H9 (cell line): ENCODE measurements at places on chromosomes 4 and X. TPM values are rescaled to one million over a fixed set of nuclear protein-coding genes. Genes with fewer than 3 reads are reported as not detected.

DNA sequence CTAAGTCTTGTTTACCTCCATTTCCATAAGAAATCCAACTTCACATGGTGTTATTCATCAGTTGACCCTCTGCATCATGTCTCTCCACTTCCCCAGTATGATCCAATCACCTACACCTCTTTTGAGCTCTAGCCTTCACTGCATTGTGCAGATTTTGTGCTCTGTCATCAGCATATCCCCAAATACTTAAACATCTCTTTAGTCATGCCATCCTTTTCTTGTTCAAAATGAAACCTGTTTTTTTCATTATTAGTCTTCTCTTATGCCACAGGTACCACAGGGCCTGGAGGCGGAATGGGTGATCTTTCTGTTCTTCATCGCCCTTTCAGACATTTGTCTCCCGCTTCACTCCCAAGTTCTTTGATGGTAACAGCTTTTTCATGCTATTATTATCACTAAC is 382.7 kb upstream of the GALNTL6 start:
- no peak overlapping the region for H3K4me3 ChIP-seq
- no peak overlapping the region for H3K27ac ChIP-seq
- no peaks in the 10 kb centered on the region for H3K4me1 ChIP-seq
- no peaks in the 10 kb centered on the region for H3K27me3 ChIP-seq
- H3K36me3 ChIP-seq: no peaks in the 10 kb centered on the region

DNA sequence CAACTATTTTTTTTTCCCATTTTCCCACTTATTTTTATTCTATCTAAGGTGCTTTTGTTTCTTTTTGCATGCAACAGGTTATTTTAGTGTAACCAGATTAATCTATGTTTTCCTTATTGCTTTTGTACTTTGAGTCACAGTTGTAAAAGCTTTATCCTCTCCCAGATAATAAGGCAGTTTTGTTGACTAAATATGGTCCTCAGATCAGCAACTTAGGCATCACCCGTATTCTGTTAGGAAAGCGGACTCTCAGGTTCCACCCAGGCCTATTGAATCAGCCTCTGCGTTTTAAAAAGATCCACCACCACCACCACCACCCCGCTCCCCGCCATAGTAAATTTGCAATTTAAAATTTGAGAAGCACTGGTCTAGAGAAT is 58.6 kb upstream of the USP9X start:
- 0 out of 2 replicates have a peak overlapping the region, but pooled peaks have one; percentile 3 for H3K4me3 ChIP-seq
- peaks cover 11% of the 10 kb centered on the region; the same call in 1 of the 2 replicates for H3K4me1 ChIP-seq
- H3K27ac ChIP-seq: peak overlapping the region; percentile 94
- H3K36me3 ChIP-seq: peaks cover 7% of the 10 kb centered on the region; the same call in 2 of the 3 replicates
- H3K27me3 ChIP-seq: no peaks in the 10 kb centered on the region

CXCL6 gene
- 0.85 and 1.3 TPM in 2 replicates for total RNA-seq

CT47B1 gene
- not detected in 2 replicates for total RNA-seq

DNA sequence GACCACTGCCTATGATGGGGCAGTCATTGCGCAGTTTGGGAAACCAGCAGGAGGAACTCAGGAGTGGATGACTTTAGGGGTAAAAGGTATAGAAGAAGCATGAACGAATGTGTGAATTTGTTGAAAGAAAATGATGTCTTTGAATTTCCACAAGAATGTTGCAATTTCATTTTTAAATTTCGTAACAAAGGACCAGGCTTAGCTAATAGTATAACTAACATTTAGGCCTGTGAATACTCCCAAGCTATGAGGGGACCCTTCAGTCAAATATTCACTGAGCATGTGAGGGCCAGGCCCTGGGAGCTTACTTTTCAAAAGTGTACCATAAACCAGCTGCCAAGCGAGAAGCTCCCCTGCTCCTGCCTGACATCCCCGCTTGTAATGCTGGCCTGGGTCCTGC is 5.3 kb downstream of the MPC1L start:
- H3K4me3 ChIP-seq: no peak overlapping the region
- H3K27ac ChIP-seq: no peak overlapping the region
- no peaks in the 10 kb centered on the region for H3K27me3 ChIP-seq
- peaks cover 38% of the 10 kb centered on the region for H3K36me3 ChIP-seq

DNA sequence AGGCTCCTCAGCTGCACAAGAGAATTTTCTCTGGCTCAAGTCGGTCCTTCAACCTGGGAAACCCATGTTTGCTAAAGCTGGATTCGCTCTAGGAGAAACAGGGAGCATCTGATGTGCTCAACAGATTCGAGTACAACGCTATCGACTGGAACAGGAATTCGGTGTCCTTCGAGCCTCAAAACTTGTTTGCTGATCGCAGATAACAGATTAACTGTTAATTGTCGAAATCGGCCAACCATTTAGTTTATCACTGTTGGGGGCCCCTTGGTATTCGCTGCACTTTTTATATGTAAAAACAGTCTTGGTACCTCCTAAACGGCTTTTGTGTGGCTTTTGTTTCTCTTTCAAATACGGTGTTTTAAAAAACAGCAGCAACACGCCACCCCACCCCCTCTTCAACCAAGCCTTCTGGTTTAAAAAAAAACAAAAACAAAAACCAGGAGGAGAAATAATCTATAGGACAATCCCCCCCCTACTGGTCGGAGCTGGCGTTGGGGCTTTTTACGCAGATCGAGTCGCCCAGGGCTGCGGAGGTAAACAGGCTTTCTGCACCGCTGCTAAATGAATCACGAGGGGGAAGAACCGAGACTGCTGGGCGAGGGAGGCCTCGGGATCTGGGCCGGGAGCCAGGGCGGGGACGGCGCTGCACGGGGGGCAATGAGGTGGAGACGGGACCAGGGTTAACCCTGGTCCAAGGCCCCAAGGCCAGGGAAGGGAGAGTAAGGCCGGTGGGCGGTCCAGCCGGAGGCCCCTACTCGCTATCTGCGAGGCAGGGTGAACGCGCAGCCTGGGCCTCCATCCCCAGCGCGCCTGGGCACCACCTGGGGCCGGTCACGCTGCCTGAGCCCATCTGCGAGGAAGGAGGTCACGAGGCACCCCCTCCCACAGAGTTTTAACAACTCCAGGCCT is 71.7 kb upstream of the BCOR start:
- H3K36me3 ChIP-seq: peaks cover 13% of the 10 kb centered on the region
- H3K27me3 ChIP-seq: peaks cover 28% of the 10 kb centered on the region; the same call in 1 of the 2 replicates
- H3K27ac ChIP-seq: peak overlapping the region; percentile 98
- peaks cover 19% of the 10 kb centered on the region; the same call in 1 of the 2 replicates for H3K4me1 ChIP-seq

DNA sequence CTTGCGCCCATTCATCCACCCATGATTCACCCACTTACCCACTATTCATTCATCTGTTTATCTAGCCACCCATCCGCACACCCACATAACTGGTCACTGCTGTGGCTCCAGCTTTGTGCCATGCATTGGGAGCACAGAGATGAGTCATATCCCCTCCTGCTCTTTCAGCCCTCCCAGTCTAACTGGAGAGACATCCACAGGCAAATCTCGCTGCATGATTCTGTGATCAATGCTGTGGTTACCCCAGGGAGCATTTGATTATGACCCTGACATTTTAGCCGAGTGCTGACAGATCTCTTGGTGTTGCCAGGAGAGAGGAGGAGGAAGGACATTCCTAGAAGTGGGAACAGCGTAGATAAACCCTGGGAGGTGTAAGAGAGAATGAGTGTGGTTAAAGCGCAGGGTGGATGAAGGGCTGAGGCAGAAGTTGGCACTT is 10.4 kb upstream of the PORCN start:
- no peak overlapping the region for H3K27ac ChIP-seq
- H3K4me3 ChIP-seq: no peak overlapping the region
- H3K27me3 ChIP-seq: no peaks in the 10 kb centered on the region
- H3K4me1 ChIP-seq: no peaks in the 10 kb centered on the region
- H3K36me3 ChIP-seq: no peaks in the 10 kb centered on the region; the same call in 1 of the 3 replicates

FAM90A26 gene
- not detected in 2 replicates for total RNA-seq

- H3K4me1 ChIP-seq: no peaks in the 10 kb centered on the region
- H3K4me3 ChIP-seq: no peak overlapping the region
- no peaks in the 10 kb centered on the region; the same call in 1 of the 2 replicates for H3K36me3 ChIP-seq
Measured at GRCh38 chr4:79598801-79599200, 190.8 kb upstream of the GK2 start.

ATP6AP1 gene
- 45.6 and 49.2 TPM in 2 replicates for total RNA-seq

- no peaks in the 10 kb centered on the region for H3K4me1 ChIP-seq
- H3K4me3 ChIP-seq: no peak overlapping the region
- no peak overlapping the region for H3K27ac ChIP-seq
- DNase-seq: no peak
Measured at GRCh38 chr4:96375367-96375766, 535.5 kb downstream of the PDHA2 start.

SYP gene
- total RNA-seq: 1.8 and 2.1 TPM in 2 replicates

- no peak overlapping the region for H3K4me3 ChIP-seq
- no peak for DNase-seq
- H3K36me3 ChIP-seq: peaks cover 11% of the 10 kb centered on the region
- no peaks in the 10 kb centered on the region for H3K4me1 ChIP-seq
- H3K27ac ChIP-seq: no peak overlapping the region
Measured at GRCh38 chr4:98352940-98353339, 91.8 kb downstream of the RAP1GDS1 start.

DNA sequence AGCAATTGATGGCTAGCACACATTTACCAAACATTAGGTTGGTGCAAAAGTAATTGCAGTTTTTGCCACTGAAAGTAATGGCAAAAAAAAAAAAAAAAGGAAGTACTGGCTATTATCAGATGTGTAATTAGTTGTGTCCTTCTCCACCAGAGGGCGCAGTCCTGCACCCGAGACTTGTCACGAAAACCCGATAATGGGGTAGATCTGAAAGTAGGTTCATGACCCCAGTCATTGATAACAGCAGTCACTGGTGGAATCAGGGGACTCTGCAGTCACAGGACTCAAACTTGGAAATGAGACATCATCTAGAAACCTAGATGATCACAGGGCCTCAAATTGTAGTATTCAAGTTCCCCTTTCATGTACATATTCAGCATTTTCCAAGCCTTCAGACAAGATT is 13.1 kb upstream of the ACOT9 start:
- no peaks in the 10 kb centered on the region for H3K36me3 ChIP-seq
- no peak overlapping the region for H3K4me3 ChIP-seq
- no peaks in the 10 kb centered on the region for H3K4me1 ChIP-seq
- no peak overlapping the region for H3K27ac ChIP-seq
- peak; percentile 64 for DNase-seq

GPR34 gene
- not detected in 2 replicates for total RNA-seq

- no peaks in the 10 kb centered on the region for H3K4me1 ChIP-seq
- no peaks in the 10 kb centered on the region for H3K27me3 ChIP-seq
Measured at GRCh38 chr4:69787879-69788278, 27.5 kb upstream of the SULT1B1 start.

DNA sequence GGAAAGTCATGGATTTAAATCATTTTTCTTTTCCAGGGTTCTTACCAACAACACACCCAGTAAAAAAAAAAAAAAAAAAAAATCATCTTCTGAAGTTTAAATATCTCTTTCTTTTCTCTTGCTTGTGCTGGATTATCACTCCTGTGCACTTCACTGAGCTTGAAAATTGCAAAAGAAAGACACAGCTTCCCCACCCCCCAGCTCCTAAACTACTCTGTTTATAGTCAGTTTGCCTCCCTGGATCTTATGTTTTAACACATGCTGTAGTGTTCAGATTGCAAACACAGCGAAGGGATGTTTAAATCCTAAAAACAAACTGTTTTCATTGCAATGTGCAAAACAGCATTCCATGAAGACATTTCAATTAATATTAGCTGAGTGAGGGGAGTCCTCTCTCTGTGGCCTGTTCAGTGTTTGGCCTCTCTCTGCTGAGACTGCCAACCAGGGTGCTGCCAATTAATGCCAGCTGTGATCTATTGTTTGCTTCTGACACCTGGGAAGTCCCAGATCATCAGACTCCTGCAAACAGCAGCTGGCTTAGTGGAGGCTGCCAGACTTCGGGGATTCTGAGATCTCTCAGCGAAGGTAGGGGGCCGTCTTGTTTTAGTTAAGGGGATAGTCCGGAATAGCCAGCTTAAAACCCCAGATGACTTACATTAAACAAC is 171.1 kb upstream of the PITX2 start:
- DNase-seq: peak; percentile 45
- no peak overlapping the region for H3K27ac ChIP-seq
- no peak overlapping the region for H3K4me3 ChIP-seq
- H3K27me3 ChIP-seq: no peaks in the 10 kb centered on the region

RS1 gene
- total RNA-seq: not detected in 2 replicates

SLC25A43 gene
- total RNA-seq: 3.7 and 4.2 TPM in 2 replicates

DNA sequence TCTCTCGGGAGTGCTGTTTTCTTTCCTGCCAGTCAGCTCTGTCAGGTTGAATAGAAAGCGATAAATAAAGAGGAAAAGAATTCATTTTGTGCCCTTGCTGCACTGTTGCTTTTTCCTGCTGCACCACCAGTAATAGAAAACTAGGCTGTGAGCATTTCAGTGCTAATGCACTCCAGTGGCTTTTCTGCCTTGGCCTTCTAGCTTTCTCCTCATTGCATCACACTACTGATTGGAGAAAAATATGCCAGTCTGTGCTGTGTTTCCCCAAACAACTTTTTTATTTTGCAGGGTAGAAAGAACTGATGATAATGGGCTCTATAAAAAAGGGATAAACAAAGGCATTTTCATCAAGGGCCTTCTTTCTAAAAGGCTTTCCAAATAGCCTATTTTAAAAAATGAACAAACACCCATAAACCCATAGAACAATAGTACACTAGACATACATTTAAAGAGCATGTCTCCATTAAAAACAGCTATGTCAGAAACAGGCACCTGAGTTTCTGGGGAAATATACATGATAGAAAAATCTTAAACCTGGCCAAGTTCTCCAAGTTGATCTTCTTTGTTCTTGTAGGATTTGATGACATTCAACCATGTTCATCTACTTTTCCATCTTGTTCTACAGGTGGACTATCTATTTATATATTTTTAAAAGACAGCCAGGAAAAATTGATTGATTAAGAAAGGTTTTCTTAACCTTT is 86.3 kb downstream of the GPRIN3 start:
- H3K27ac ChIP-seq: no peak overlapping the region
- H3K36me3 ChIP-seq: no peaks in the 10 kb centered on the region
- no peaks in the 10 kb centered on the region for H3K4me1 ChIP-seq
- H3K4me3 ChIP-seq: no peak overlapping the region
- H3K27me3 ChIP-seq: no peaks in the 10 kb centered on the region

DNA sequence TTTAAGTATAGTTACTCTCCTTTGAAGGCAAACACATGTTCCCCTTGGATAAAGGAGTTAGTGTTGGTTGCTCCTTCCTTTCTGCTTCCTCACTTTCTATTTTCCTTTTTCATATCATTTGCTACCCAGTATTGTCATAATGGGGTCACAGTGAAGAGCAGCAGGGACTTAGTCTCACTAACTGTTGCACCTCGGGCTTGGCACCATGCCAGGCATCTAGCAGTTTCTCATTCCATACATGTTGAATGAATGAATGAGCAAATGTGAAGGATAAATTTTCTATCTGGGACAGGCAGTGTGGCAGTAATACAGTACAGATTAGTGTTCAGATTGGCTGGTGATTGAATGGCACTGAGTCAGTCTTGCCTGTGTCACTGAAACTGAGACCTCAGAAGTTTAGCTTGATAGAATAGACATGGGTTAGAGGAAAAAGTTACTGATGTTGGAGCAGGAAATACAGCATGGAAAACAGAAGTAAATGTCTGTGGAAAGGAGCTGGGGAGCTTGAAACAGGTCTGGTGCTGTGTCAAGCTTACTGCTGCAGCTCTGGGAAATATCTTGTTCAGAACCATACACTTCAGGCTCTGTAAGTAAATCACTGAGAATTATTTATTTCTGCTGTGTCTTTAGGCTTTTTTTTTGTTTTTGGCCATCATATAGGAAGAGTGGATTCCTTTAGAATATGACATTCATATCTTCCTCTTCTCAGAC is 55.8 kb upstream of the PITX2 start:
- 0 out of 2 replicates have a peak, but pooled peaks cover 4% of the 10 kb centered on the region for H3K4me1 ChIP-seq
- H3K36me3 ChIP-seq: no peaks in the 10 kb centered on the region
- H3K4me3 ChIP-seq: no peak overlapping the region
- no peak overlapping the region for H3K27ac ChIP-seq
- DNase-seq: no peak
- H3K27me3 ChIP-seq: no peaks in the 10 kb centered on the region

GJB1 gene
- total RNA-seq: not detected in 2 replicates

TBL1X gene
- 24.1 and 26.0 TPM in 2 replicates for total RNA-seq

GRCh38 chr4:2248821-2249261 is 6.9 kb upstream of the HAUS3 start:
- H3K27ac ChIP-seq: no peak overlapping the region
- DNase-seq: no peak
- no peaks in the 10 kb centered on the region for H3K27me3 ChIP-seq
- peaks cover 4% of the 10 kb centered on the region for H3K36me3 ChIP-seq
- no peak overlapping the region for H3K4me3 ChIP-seq
